Amygdala (tissue), 56 donors: ENCODE measurements at places on chromosomes 11 and 22.

- DNase-seq = no peak
These were observed 98.3 kb downstream of the WNT11 start for GRCh38 chr11:76107971-76108370.

DNA sequence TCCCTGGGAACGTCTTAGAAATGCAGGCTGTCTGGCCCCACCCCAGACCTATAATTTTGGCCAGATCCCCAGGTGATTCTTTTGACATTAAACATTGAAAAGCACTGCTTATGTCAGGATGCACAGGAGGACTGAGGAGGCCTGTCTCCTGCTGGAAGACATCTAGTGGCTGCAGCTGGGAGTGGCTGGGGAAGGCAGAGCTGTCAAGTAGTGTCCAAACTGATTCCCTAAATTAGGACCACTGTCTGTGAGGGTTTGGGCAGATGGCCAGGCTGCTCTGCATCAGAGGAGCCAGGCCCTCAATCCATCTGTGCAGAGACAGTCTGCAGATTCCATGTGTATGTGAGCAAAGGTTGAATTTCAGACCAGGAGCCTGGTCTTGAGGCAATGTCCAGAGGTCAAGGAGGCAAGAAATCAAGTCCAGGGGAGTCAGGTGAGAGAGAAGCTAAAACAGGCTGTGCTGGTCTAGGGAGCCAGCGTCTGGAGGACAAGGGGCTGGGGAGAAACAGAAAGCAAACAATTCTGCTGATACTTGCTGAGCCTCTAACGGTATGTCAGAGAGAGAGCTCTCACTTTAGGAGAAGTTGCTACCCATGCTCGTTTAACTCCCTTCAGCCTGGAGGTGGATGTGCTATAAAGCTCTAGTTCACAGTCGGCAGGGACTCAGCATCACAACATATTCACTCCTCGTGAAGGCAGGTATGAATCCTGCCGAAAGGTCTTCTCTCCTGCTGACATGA, 15.3 kb upstream of the SYTL2 start:
- no peak for DNase-seq

DNA sequence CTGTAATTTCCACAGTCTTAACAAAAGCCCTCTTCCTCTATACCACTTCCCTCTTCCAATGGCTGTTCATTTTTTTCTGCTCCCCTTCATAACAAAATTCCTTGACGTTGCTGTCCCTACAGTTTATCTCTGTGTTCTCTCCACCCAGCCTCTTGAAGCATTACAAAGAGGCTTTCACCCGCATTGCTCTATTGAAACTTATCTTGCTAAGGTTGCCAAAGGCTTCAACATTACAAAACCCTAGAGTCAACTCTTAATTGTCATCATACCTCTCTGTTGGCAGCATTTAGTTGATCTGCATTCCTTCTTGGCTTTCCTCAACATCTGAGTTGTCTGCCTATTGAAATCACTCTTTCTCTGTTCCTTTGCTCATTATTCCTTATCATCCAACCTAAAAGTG, 1055.7 kb downstream of the JRKL start:
- DNase-seq = no peak

DNA sequence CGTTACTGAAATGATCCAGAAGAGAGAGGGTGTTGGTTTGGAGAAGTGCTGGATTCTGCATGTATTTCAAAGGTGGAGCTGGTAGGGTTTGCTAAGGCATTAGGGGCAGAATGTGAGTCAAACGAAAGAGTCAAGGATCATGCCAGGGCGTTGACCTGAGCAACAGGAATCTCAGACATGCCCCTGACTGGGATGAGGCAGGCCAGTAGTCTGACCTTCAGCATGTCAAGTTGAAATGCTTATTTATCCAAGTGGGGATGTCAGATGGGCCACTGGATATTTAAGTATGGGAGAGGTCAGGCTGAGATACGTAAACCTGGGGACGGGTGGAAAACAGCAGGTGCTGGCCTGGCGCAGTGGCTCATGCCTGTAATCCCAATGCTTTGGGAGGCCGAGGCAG, 2.7 kb upstream of the TSGA10IP start:
- DNase-seq = no peak

- DNase-seq = no peak
These were observed 125.4 kb downstream of the CASP12 start for GRCh38 chr11:104772806-104773241.

- DNase-seq = no peak
These were observed 7.7 kb upstream of the TCF20 start for GRCh38 chr22:42277988-42278776.

GRCh38 chr11:110431674-110432073, 1.9 kb downstream of the FDX1 start:
- no peak for DNase-seq

- no peak for DNase-seq
These were observed 315.1 kb downstream of the LARGE1 start for GRCh38 chr22:33605221-33605620.

DNA sequence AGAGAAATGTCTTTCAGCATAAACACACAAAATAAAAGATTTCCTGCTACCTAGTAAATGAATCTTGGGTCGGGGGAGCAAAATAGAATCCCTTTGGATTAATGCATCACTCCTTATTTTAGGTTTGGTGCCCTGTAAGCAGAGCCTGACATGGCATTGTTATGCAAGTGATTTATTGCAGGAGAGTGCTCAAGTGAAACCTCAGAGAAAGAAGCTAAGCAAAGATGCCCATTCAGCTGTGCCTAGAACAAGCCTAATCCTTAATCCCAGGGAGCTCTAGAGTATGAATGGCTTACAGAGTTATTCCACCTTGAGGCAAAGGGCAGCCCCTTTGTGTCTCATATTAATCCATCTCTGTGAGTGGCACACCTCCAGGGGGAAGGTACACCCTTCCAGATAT, 21.1 kb downstream of the C11orf87 start:
- DNase-seq = no peak

- no peak for DNase-seq
These were observed 797 bp downstream of the THY1 start for GRCh38 chr11:119421941-119422808.

- DNase-seq = no peak
These were observed 14.9 kb downstream of the PGAP2 start for GRCh38 chr11:3823303-3823702.

GRCh38 chr11:118343248-118343647, 743 bp upstream of the CD3D start:
- no peak for DNase-seq

DNA sequence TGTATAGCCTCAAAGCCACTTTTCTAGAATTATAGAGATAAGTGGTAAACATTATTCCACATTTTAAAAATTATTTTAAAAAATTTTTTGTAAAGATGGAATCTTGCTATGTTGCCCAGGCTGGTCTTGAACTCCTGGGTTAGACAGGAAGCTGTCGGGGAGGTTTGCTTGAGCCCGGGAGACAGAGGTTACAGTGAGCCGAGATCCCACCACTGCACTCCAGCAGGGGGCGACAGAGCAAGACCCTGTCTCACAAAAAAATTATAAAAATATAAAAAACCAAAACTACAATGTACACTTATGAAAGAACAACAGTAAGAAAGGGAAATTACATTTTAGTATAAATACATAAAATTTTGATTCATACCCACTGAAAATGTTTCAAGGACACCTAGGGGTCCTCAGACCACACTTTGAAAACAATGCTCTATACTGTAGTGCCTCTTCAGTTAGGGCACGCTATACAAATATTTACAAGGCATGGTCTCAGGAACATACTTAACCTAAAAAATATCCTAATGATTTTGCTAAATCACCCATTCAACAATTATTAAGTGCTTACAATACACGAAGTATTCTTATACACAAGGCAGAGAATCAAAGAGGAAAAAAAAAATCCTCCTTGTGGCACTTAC, 111.2 kb downstream of the MRTFA start:
- DNase-seq = no peak

DNA sequence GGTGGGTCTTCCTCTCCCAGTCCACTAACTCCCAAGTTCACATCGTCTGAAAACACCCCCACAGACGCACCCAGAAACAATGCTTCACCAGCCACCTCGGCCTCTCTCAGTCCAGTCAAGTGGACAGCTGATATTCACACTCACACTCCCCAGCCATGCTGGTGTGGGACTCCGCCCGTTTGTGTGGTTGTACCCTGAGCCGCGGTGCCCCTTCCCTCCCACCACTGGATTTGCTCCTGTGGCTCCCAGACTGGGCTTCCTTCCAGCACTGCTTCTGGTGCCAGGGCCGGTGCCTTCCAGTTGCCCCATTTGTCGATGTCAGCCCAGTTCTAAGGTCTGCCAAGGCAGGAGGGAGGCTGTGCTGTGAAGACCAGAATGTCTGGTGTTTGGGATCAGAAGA, 37.9 kb upstream of the PLET1 start:
- no peak for DNase-seq

GRCh38 chr22:31139866-31140716, at the start of gene PLA2G3:
Gene PLA2G3 (minus strand): TSS chr22:31140508. CDS start chr22:31140354, 154 bp downstream.
- no peak for DNase-seq

GRCh38 chr11:92768121-92768840, 201.2 kb upstream of the MTNR1B start:
- no peak for DNase-seq

DNA sequence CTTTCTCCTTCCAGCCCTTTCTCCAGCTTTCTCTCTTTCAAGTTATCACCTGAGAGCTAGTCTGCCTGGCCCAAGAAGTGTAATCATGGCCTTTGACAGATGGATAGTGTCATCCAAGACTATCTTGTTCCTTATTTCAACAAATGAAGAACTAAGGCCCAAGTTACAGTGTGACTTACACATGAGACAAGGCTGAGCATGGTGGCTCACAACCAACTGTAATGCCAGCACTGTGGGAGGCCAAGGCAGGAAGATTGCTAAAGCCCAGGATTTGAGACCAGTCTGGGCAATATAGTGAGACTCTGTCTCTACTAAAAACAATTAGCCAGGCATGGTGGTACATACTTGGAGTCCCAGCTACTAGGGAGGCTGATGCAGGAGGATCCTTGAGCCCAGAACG, 3.7 kb upstream of the RANGAP1 start:
- DNase-seq = no peak
